ENCODE measurements at places on chromosomes 5 and 9.

GRCh38 chr9:34737677-34738260 is 27.8 kb upstream of the CCL21 start:
- DNase-seq: no peak

GRCh38 chr5:56566374-56567249 is 248.7 kb upstream of the MAP3K1 start:
- no peak for DNase-seq

GRCh38 chr9:26775391-26775790 is 117.2 kb downstream of the CAAP1 start:
- DNase-seq: no peak

- no peak for DNase-seq
Measured at GRCh38 chr9:36099718-36100117, 36.8 kb upstream of the GLIPR2 start.

DNA sequence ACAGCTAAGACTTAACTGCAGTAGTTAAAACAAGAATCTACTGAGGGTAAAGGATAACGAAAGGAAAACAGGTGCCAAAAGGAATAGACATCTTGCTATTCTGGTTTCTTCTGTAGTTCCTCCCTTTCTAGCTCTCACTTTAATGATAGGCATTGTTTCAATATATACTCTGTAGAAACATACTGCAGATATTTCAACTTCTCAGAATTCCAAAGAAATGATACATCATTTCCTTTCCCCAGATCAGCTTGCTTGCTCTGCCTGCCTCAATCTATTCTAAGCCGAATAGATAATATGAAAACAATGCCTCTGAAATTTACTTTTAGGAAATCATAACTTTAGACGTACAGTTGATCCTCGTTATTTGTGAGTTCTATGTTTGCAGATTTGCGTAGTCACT is 46.3 kb downstream of the ACO1 start:
- no peak for DNase-seq

- no peak for DNase-seq
Measured at GRCh38 chr5:150122158-150122510, 33.5 kb downstream of the PDGFRB start.
